Naive thymus-derived CD8-positive, alpha-beta T cell (primary cell): ENCODE measurements at places on chromosomes 4 and X. TPM values are rescaled to one million over a fixed set of nuclear protein-coding genes. Genes with fewer than 3 reads are reported as not detected.

- peak; percentile 71 for DNase-seq
Observed at GRCh38 chr4:112183252-112183651, 38.0 kb downstream of the FAM241A start.

DNA sequence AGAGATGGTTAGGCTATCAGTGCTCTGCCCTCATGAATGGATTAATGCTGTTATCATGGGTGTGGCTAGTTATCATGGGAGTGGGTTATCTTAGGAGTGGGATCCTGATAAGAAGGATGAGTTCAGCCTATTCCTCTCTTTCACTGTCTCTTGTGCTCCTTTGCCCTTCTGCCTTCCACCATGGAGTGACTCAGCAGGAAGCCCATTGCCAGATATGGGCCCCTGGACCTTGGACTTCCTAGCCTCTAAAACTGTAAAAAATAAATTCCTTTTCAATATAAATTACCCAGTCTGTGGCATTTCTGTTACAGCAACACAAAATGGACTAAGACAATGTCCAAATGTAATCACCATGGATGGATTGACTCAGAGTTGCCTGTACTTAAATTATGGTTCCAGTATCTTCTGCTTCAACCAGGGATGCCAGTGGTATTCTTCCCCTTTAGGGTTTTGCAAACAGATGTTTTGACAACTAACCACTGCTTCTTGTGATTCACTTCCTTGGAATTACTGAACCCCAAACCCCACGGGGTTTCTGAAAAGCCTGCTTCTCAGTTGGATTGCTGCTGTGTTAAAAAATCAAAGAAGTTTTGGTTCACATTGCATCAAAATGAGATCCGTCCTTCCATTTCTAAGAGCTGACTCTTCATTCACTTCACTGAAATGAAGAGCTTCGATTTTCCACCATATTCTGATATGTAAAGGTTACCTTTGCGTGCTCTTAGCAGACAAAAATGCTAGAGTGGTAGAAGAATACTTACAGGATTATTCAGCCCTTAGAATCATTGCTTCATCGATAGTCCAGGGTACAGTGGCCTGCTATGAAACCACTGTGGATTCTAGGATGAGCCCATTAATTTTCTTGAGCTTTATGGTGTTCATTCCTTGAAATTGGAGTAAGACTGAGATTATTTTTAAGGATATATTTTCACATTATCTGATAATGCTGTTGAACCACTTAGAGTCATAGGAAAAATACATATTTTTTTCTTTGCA is 107.7 kb downstream of the FRMPD4 start:
- no peak for DNase-seq

DNA sequence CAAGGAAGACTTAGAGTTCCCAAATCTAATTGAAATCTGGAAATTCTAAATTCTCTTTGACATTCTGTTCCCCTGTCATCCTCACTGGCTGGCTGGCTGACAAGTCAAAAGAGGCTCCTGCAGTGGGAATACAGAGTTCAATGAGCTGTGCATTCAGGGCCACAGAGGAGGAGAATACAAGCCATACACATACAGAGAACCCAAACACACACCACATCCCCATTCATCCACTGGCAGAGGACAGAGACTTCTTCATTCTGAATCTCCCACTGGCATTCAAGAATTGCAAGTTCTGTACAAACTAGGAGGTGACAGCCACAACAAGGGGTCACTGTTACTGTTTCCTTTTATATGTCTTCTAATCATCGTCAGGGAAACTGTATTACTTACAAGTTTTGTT is 49.7 kb downstream of the SAT1 start:
- no peak for DNase-seq

- DNase-seq, result no peak
Observed at GRCh38 chrX:149284616-149285015, 220.5 kb downstream of the IDS start.

DNA sequence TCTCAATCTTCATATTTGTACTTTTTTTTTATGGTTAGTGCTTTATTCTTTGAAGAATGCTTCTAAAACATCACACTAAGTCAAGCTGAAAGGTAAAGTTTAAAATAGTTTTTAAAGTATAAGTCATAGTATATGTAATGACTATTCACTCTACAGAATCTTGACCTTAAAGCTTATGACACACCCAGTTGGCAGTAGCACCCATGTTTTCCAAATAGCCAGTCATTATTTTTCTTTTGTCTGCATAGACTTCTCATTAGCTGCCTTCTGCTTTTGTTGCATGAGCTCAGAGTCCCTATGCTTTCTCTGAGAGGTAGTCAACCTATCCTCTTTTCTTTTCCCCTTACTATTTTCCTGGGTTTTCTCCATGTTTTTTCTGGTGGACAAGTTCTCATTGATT is 231.5 kb downstream of the PCDH18 start:
- no peak for DNase-seq

DNA sequence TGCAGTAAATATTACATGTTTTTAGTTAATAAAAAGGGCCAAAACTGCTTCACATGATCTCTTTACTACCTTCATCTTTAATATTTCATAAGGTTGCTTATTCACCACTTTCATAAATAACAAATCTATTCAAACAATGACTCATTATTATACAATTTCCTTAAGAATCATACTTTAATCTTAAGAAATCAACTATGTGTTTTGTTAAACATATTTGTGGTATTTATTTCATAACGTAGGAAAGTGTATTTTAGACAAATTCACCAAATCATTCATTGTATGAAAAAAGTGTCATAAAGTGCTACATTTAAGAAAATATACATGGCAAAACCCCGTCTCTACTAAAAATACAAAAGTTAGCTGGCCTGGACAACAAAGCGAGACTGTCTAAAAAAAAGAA is 150.5 kb upstream of the RXFP1 start:
- no peak for DNase-seq

Gene NUDT10
- 0.29 TPM for polyA plus RNA-seq
